ENCODE measurements at places on chromosomes 2 and 18.

DNA sequence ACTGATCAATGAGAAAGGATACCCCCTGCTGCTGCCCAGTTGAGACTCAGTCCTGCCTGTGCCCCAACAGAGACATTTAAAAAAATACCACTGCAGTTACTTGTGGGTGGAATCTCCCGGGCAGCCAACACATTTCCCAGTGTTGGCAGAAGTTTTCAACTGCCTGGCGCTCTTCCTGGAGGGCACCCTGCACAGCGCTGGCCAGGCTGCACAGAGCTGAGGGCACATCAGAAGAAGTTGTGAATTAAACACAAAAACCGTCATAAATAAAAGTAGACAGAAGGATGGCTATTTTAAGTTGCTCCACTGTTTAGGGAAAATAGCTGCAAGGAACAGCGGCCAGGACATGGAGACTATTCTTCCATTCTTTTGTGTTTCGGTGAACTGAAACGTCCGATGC lies 110.2 kb upstream of the THOC1 start:
- DNase-seq: no peak

DNA sequence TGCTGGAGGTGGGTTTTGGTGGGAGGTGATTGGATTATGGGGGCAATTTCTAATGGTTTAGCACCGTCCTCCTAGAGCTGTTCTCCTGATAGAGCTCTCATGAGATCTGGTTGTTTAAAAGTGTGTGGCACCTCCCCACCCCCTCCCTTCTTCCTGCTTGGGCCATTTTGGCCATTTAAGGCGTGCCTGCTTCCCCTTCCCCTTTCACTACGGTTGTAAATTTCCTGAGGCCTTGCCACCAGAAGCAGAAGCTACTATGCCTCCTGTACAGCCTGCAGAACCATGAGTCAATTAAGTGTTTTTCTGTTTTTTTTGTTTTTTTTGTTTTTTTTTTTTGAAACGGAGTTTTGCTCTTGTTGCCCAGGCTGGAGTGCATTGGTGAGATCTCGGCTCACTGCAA lies 335.7 kb upstream of the HS6ST1 start:
- DNase-seq: no peak

DNA sequence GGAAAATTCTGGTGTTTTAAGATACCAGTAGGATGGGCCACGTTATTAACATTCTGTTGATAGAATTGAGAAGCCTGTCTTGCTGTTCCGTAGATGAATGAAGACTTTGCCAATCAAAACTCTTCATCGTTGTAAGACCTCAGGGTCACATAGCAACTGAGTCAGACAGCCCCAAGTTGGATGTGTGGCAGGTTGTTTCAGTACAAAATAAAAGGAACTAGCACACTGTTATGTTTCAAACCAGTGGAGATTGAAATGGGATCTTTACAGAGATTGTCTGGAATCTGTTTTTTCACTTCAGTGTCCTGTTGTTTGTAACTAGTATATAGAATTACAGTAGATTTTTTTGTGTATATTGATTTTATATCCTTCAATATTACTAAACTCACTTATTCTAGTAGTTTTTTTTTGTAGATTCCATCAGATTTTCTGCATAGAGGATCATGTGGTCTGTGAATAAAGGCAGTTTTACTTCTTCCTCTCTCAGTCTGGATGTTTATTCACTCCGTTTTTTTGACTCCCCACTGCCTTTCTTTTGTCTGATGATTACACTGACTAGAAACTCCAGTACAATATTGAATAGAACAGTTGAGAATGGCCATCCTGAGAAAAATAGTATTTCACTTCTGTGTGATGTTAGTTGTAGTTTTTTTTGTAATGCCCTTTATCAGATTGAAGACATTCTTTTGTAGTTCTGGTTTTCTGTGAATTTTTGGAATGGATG lies 22.7 kb downstream of the EPC2 start:
- DNase-seq: no peak

DNA sequence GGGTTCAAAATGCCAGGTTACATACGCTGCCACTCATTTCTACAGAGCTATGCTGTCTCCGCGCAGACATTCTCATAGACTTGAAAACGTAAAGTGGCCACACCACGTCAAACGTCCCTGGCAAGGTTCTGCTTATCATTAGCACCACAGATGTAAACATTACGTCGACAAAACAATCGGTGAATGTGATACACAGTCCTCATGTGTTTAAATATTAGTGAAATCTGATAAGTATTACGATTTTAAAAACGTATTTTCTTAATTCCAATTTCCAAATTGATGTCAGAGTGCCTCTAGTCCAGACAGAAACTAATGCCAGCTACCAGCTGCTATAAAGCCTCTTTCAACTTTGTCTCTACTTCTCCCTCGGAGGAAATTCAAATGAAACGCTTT lies 1.2 kb downstream of the STK17B start:
- DNase-seq: no peak

- no peak for DNase-seq
Observed at GRCh38 chr2:111138839-111139238, 18.1 kb downstream of the BCL2L11 start.

- no peak for DNase-seq
Observed at GRCh38 chr2:218734190-218734975, 23.7 kb downstream of the TTLL4 start.
